H9 (cell line): ENCODE measurements at places on chromosomes 3 and 15.

- no peaks in the 10 kb centered on the region; the same call in 1 of the 2 replicates for H3K27me3 ChIP-seq
- no peak for DNase-seq
- H3K4me3 ChIP-seq = no peak overlapping the region
- H3K27ac ChIP-seq = no peak overlapping the region
- no peaks in the 10 kb centered on the region for H3K36me3 ChIP-seq
Measured at GRCh38 chr15:47890397-47891150, 173.3 kb downstream of the SEMA6D start.

DNA sequence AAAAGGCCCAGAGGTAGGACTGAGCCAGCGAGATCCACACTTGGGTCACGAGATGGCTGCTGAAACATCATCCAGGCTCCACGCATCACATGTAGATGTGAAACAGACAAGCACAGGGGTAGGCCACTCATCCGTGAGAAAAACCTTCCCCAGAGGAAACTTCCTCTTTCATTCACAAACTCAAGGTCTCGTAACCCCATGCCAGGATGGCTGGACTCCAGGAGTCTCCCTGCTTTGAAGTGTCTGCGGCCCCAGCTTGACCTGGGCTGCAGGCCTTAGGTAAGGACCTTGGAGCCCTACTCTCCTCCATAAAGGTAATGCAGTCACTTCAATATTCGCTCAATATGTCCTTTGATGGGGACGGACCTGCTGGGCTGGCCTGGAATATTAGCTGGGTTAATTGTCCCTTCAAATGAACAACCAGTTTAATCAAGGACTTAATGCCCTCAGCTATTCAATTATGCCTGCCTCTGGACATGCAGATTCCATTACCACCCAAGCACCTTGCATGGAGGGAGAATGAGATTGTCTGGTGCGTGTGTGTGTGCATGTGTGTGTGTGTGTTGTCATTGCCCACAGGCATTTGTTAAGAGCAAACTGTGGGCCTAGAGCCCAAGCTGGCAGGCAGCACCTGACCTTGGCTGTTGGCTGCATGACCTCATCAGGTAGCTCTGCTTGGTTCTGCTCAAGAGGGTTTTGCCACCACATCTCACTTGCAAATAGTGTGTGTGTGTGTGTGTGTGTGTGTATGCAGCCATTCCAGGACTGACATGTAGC lies 186.9 kb upstream of the TLE3 start:
- no peaks in the 10 kb centered on the region for H3K27me3 ChIP-seq
- no peak for DNase-seq
- H3K36me3 ChIP-seq = no peaks in the 10 kb centered on the region
- H3K4me1 ChIP-seq = no peaks in the 10 kb centered on the region; the same call in 1 of the 2 replicates
- H3K27ac ChIP-seq = no peak overlapping the region

DNA sequence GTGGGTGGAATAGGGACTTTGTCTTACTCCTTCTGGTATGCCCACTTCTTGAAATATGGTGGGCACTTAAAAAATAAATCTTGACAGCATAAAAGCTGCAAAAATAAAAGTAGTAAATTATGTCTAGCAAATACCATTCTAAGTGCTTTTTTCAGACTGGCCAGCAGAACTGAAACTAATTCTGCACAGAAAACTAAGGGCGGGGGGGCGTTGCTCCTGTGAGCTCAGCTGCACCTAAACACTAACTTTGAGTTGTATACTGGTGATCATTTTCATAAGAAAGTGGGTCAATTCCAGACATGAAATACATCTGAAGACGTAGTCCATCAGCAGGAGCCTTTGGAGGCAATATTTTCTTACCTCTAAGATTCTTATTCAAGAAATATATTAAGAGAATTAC lies 114.8 kb downstream of the WDR76 start:
- no peaks in the 10 kb centered on the region for H3K27me3 ChIP-seq
- H3K4me3 ChIP-seq = no peak overlapping the region
- H3K36me3 ChIP-seq = no peaks in the 10 kb centered on the region
- no peak overlapping the region for H3K27ac ChIP-seq
- DNase-seq = no peak

GRCh38 chr3:127034990-127035652 lies 52.2 kb downstream of the PLXNA1 start:
- no peaks in the 10 kb centered on the region for H3K4me1 ChIP-seq
- no peak overlapping the region for H3K27ac ChIP-seq
- no peak overlapping the region for H3K4me3 ChIP-seq
- H3K27me3 ChIP-seq = no peaks in the 10 kb centered on the region

DNA sequence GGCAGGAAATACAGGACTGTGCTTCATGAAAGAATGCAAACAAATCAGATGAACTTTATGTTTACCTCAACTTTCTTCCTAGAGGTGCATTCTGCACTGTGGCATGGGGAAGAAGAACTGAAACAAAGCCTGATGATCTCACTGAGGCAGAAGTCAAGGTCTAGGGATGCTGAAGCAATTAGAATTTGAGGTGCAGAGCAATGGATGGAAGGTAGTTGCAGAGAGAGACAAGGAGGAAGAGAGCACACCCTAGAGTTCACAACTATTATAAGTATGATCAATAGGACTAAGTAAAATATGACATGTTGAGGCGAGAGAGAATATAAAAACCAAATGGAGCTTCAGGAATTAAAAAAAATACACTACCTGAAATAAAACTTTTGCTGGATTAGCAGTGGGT lies 420.1 kb downstream of the EDEM1 start:
- no peaks in the 10 kb centered on the region for H3K27me3 ChIP-seq

- no peak overlapping the region for H3K4me3 ChIP-seq
- no peak for DNase-seq
- H3K36me3 ChIP-seq = no peaks in the 10 kb centered on the region
- H3K4me1 ChIP-seq = no peaks in the 10 kb centered on the region; the same call in 1 of the 2 replicates
Measured at GRCh38 chr15:35674873-35675781, 129.2 kb upstream of the DPH6 start.

DNA sequence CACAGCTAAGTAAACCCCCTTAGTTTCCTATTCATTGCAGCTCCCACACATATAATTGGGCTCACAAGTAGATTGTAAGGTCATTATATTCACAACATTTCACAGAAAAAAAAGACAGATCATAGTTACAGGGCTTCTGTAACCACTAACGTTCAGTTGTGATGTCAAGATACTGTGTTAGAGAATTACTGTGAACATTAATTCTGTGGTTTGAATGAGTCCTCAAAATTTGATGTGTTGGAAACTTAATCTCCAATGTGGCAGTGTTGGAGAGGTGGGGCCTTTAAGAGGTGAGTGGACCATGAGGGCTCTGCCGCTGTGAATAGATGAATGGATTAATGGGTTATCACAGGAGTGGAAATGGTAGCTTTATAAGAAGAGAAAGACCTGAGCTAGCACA lies 21.3 kb downstream of the GRK7 start:
- H3K4me1 ChIP-seq = no peaks in the 10 kb centered on the region
- DNase-seq = no peak

GRCh38 chr3:152402695-152403451 lies 134.1 kb downstream of the MBNL1 start:
- H3K4me1 ChIP-seq = peaks cover 10% of the 10 kb centered on the region; the same call in 1 of the 2 replicates
- H3K27ac ChIP-seq = no peak overlapping the region
- no peak overlapping the region for H3K4me3 ChIP-seq
- no peak for DNase-seq
- no peaks in the 10 kb centered on the region for H3K27me3 ChIP-seq

DNA sequence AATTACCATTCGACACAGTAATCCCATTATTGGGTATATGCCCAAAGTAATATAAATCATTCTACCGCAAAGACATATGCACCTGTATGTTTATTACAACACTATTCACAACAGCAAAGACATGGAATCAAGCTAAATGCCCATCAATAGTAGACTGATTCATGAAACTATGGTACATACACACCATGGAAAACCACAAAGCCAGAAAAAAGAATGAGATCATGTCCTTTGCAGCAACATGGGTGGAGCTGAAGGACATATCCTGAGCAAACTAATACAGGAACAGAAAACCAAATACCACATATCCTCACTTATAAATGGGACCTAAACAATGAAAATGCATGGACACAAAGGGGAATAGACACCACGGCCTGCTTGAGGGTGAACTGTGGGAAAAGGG lies 11.1 kb upstream of the MCF2L2 start:
- no peak overlapping the region for H3K27ac ChIP-seq
- no peak overlapping the region for H3K4me3 ChIP-seq
- H3K27me3 ChIP-seq = no peaks in the 10 kb centered on the region

DNA sequence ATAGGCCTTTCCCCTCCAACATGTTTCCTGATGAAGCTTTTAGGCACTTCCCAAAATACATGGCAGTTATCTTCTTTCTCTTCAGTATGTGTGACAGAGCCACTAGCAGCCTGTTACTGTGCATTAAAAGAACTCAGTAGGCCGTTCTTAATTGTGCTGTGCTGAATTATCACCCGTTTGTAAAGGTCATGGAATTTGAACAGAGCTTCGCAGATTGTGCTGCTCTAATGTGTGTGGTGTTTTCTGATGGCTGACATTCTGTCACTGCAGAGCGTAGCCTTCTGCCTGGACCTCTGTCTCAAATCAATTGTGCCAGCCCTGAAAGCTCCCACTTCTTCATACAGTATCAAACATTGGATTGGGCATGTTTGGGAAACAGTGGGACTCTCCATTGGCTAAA lies 111.3 kb downstream of the C3orf70 start:
- no peak for DNase-seq
- H3K27ac ChIP-seq = no peak overlapping the region
- no peak overlapping the region for H3K4me3 ChIP-seq
- H3K36me3 ChIP-seq = peaks cover 8% of the 10 kb centered on the region; the same call in 2 of the 3 replicates
- no peaks in the 10 kb centered on the region for H3K27me3 ChIP-seq
- H3K4me1 ChIP-seq = no peaks in the 10 kb centered on the region

DNA sequence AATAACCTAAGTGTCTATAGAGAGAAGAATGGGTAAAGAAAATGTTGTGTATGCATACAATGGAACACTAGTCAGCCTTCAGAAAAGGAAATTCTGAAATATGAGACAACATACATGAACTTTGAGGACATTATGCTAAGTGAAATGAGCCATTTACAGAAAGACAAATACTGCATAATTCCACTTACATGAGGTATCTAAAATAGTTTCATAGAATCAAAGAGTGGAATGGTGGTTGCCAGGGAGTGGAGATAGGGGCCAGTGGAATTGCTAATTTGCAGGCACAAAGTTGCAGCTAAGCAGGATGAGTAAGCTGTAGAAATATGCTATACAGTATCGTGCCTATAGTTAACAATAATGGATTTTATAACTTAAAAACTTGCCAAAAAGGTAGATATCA lies 779.6 kb upstream of the ARPP21 start:
- no peaks in the 10 kb centered on the region for H3K36me3 ChIP-seq
- no peaks in the 10 kb centered on the region for H3K27me3 ChIP-seq
- no peak overlapping the region for H3K4me3 ChIP-seq
- H3K4me1 ChIP-seq = peaks cover 4% of the 10 kb centered on the region; the same call in 1 of the 2 replicates
- DNase-seq = no peak

- H3K27ac ChIP-seq = no peak overlapping the region
- no peaks in the 10 kb centered on the region; the same call in 1 of the 2 replicates for H3K4me1 ChIP-seq
- H3K4me3 ChIP-seq = no peak overlapping the region
Measured at GRCh38 chr15:92676561-92676960, 21.0 kb upstream of the FAM174B start.

DNA sequence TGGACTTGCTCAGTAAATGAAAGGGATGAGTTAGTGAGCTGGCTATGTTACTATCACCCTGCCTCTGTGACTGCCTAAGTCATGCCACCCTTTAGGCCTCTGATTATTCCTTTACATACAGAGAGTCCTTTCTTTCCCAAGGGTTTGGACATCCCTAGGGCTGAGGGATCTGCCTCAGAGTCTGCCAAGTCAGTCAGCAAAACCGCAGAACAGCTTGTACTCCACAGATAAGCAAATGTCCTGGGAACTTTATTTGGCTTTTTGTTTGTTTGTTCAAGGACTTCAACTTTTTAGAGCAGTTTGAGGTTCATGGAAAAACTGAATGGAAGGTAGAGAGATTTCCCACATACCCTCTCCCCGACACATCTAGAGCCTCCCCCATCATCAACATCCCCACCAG lies 82.6 kb upstream of the TRIM42 start:
- no peak overlapping the region for H3K27ac ChIP-seq
- no peaks in the 10 kb centered on the region for H3K4me1 ChIP-seq
- H3K4me3 ChIP-seq = no peak overlapping the region
- DNase-seq = no peak

- no peaks in the 10 kb centered on the region for H3K36me3 ChIP-seq
- H3K4me3 ChIP-seq = no peak overlapping the region
- no peak overlapping the region for H3K27ac ChIP-seq
- no peaks in the 10 kb centered on the region for H3K27me3 ChIP-seq
- DNase-seq = no peak
Measured at GRCh38 chr3:188707381-188708288, 464.1 kb upstream of the TPRG1 start.

DNA sequence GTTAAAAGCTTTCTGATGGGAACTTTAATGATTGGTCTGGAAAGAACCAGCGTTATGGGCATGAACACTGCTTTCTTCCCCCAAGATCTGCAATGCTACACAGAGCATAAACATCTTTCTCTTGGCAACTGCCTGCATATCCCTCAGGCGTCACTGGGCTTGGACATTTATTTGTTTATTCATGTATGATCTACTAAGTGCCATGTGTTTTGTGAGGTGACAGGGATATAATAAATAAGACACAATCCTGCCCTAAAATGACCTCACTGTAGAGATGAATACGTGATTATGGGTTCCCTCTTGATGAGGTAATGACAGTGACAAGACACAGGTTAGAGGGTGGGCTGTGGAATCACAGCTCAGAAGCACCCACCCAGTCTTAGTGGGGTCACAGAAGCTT lies 485.3 kb downstream of the PDCD6IP start:
- no peaks in the 10 kb centered on the region for H3K4me1 ChIP-seq
- no peaks in the 10 kb centered on the region for H3K27me3 ChIP-seq
- no peak overlapping the region for H3K27ac ChIP-seq
- DNase-seq = no peak

GRCh38 chr15:59885832-59886231 lies 118.3 kb upstream of the FOXB1 start:
- DNase-seq = no peak
- H3K4me1 ChIP-seq = no peaks in the 10 kb centered on the region; the same call in 1 of the 2 replicates
- no peak overlapping the region for H3K27ac ChIP-seq
- H3K36me3 ChIP-seq = no peaks in the 10 kb centered on the region
- H3K27me3 ChIP-seq = no peaks in the 10 kb centered on the region
- no peak overlapping the region for H3K4me3 ChIP-seq

GRCh38 chr15:63986751-63987341 lies 59.4 kb downstream of the DAPK2 start:
- H3K36me3 ChIP-seq = no peaks in the 10 kb centered on the region
- no peaks in the 10 kb centered on the region for H3K4me1 ChIP-seq
- no peak overlapping the region for H3K4me3 ChIP-seq

- no peak overlapping the region for H3K27ac ChIP-seq
- no peak overlapping the region for H3K4me3 ChIP-seq
- H3K27me3 ChIP-seq = no peaks in the 10 kb centered on the region
- H3K36me3 ChIP-seq = no peaks in the 10 kb centered on the region
Measured at GRCh38 chr3:24220859-24221657, 273.6 kb downstream of the THRB start.

GRCh38 chr3:74288761-74289160 lies 325.7 kb downstream of the CNTN3 start:
- no peak overlapping the region for H3K4me3 ChIP-seq
- H3K27me3 ChIP-seq = no peaks in the 10 kb centered on the region
- H3K36me3 ChIP-seq = no peaks in the 10 kb centered on the region
- no peak overlapping the region for H3K27ac ChIP-seq

- no peaks in the 10 kb centered on the region for H3K4me1 ChIP-seq
- no peak for DNase-seq
- no peaks in the 10 kb centered on the region for H3K27me3 ChIP-seq
- peaks cover 22% of the 10 kb centered on the region for H3K36me3 ChIP-seq
- no peak overlapping the region for H3K4me3 ChIP-seq
Measured at GRCh38 chr15:75355369-75355768, 8.5 kb downstream of the NEIL1 start.

- no peaks in the 10 kb centered on the region for H3K4me1 ChIP-seq
- no peak overlapping the region for H3K27ac ChIP-seq
- H3K27me3 ChIP-seq = no peaks in the 10 kb centered on the region
Measured at GRCh38 chr3:176969066-176969465, 228.2 kb downstream of the TBL1XR1 start.
